ENCODE measurements at places on chromosomes 6 and 20. TPM values are rescaled to one million over a fixed set of nuclear protein-coding genes. Genes with fewer than 3 reads are reported as not detected.
A peak's percentile ranks its signal among the peaks of the same experiment; 100 is the strongest.

DNA sequence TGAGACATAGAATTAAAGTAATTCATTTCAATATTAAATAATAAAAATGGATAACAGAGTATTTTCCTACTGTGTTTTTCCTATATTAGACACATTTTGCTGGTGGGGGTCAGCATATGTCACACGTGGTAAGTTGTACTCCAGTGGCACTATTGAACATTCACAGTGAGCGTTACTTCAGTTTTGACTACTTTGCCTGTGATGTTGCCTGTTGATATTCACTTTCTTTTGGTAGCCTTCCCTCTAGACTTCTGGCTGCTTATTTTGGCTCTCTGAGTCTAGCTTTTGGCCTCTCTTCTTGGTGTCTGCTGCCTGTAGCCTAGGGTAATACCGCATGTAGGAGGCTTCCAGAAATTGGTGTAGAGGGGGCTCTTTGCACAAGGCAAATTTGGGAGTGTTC is 64.4 kb upstream of the TFB1M start:
- DNase-seq = no peak

DNA sequence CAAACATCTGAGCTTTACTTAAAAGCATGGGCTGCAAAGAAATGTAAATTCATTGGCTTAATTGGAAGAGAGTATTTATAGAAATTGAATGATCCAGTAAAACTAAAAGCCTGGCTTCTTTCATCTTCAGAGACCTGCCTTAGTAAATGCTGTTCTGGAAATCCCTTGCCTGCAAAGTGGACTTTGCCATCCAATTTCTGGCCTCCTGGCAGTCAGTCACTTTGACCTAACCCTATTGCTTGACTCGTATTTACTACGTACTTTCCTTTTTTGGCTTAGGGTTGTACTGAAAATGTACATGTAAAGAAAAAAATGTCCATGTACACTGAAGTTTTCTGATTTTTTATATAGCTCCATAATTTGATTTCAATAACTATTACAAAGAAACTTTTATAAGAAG is 47.1 kb downstream of the E2F3 start:
- DNase-seq = no peak

DNA sequence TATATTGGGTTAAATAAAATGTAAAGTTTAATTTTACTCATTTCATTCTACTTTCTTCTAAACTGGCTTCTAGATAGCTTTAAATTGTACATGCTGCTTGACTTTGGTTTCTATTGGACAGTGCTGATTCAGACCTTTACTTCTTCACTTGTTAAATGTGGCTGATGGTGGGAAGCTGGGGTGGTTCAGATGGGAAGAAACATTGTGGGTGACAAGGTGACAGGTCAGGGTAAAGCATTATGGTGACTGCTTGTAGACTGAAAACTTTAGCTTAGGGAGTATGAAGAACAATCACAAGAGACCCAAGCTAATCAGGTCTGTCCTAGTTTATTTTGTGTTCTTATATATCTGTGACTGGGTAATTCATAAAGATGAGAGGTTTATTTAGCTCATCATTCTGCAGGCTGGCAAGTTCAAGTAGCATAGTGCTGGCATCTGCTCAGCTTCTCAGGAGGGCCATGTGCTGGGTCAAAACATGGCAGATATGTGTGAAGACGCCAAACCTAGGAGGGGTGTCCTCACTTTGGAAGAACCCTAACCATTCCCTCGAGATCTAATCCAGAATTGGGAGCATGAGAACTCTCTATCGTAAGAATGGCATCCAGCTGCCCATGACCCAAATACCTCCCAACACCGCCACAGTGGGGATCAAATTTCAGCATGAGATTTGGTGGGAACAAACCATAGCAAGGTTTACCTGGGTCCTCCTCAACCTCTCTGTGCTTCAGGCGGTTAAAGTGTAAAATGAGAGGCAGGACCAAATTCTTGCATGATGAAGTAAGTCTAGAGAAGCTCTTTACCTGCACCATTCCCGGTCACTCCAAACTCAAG is 102.8 kb downstream of the FYN start:
- DNase-seq = no peak

- DNase-seq = no peak
These were observed 53.9 kb downstream of the PXDC1 start for GRCh38 chr6:3697609-3698008.

GRCh38 chr6:22409486-22409885 is 112.7 kb upstream of the PRL start:
- DNase-seq = peak; percentile 20

DNA sequence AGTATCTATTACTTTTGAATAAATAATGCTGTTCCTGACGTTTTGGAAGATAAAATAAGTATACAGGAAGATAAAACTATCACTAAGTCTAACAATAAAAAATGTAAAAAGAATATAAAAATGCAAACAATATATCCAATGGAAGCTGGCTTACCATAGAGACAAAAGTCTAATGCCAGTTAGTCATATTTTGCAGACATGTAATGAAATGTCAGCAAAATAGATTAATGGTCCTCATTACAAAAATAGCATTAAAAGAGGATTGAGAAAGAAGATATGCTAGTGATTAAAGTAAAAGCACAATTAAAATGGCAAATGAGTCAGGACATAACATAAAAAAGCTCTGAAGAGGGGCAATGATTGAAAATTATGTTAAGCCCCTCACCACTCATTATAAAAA is 265.0 kb downstream of the MMUT start:
- DNase-seq = no peak

- DNase-seq = no peak
These were observed at the start of gene WFDC12 for GRCh38 chr20:45124365-45124764. Gene WFDC12 (minus strand): TSS chr20:45124465. CDS start chr20:45124447, 18 bp downstream.

DNA sequence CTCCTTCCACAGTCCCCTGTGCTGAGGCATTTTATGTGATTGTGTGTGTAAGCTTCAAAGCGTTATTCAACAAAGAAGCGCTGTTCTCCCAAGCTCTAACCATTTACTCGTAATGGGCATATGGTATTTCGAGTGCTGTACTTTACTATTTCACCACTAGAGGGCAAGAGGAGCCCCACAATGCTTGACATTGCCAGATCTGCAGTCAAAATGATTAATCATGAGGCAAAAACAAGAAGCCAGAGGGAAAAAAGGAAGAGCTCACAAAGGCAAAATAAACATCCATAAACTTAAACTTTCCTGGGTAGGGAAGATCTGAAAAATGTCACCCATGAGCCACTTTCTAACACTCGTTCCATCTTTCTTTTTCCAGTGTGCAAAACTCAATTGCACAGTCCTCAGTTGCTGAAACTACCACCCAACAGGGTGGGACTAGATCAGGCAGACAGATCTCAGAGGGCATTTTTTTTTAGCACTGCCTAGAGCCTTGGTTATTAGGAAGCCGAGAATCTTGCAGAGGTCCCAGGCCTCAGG is 215.0 kb upstream of the PLCB4 start:
- peak; percentile 86 for DNase-seq

DNA sequence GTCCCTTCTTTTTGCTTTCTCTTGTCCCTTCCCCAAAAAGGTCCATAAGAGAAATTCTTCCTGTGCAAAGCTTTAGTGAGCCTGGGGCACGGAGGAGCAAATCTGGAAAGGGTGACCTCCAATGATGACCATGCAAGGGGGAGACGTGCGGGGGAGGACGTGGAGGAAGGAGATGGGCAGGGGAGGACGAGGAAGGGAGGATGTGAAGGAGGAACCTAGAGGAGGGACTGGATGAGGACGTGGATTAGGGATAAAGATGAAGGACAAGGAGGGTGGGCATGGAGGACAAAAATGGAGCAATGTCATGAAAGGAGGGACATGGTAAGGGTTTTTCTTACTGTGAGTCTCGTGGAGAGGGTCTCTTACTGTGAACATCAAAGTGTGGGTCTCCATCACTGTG is 139.5 kb downstream of the ERMARD start:
- no peak for DNase-seq

GRCh38 chr20:4038047-4038459 is 22.7 kb upstream of the RNF24 start:
- peak; percentile 83 for DNase-seq

GRCh38 chr6:11168091-11168635 is 56.6 kb upstream of the ERVFRD-1 start:
- no peak for DNase-seq

GRCh38 chr20:44017211-44017610 is 102.6 kb downstream of the TOX2 start:
- DNase-seq = no peak

DNA sequence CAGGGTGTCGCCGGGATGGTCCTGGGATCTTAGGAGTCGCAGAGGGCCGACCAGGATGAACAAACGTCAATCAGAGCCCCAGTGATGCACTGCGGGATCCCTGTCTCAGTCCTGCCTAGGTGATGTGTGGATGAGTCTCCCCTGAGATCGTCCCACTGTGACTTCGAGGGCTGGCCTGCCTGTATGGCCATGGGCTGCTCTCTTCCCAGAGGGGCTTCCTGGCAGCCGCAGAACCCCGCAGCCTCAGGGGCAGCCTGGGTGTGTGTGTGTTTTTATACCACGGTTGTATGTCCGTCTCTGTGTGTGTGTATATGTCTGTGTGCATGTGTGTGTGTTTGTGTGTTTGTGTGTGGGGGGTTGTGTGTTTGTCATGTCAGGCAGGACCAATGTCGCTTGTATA is 111.6 kb downstream of the MYLK4 start:
- DNase-seq = no peak

DNA sequence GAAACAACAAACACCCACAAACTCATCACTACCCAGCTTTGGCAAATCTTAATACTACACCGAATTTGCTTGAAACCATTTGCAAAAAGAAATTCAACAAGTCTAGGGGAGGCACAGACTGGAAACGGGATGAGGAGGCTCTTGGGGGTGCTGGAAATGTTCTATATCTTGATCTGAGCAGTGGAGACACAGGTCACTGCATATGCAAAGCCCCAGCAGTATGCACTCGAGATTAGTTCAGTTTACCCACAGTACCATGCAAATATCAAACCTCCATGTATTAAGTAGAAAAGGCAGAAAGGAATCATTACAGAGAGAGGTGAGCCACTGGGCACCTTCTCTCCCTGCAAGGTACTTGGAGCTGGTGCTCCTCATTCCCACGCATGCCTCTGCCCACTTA is 75.9 kb downstream of the PREX1 start:
- DNase-seq = no peak

DNA sequence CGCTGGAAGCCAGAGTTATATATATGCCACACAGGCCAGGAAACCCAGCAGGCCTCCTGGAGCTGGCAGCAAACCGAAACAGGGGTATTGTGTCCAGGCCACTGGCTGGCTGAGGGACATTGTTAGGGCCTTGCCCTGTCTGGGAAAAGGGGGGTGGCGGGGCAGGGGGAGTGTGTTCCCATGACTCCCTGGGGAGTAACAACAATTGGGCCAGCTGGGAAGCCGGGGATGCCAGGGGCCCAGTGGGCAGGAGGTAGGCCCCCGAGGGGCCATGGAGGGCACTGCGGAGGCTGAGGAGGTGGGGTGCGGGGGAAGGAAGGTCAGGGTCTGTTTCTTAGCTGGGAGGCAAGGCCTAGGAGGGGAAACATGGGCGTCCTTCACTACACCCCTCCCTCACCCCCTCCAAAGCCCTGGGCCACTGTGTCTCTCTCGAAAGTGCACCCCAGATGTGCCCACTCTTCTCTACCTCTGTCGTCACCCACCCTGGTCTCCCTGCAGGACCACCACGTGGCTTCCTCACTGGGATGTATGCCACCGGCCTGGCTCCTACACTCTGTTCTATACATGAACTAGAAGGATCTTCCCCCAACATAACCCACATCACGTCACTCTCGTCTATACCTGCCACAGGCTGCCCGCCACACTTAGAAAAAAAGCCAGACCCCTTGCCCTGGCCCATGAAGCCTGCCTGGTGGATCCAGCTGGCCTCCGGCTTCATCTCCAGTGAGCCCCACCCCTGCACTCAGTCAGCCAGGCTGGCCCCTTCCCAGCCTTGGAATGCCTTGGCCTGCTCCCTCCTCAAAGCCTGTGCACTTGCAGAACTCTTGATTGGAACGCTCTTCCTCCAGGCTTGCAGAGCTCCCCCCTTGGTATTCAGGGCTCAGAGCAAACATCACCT is 7.8 kb upstream of the E2F1 start:
- DNase-seq = peak; percentile 79

GRCh38 chr6:14509120-14509519 is 391.5 kb downstream of the CD83 start:
- no peak for DNase-seq

DNA sequence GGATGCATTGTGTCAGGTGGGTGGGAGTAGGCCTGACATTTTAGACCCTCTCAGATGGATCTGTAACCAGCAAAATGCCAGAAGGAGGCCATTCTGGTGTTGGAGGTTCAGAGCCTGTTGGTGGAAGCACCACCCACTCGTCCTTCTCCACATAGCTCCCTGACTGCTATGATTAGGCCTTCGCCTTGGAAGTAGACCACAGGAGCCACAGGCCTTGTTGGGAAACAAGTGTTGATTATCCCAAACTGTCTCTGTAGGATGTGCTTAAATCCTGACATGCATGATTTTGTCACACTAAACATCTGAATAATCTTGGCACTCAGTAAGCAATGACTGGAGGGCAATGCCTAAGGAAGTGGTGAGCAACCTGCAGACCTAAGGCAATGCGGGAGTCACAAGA is 117.2 kb upstream of the LY86 start:
- DNase-seq = no peak

- no peak for DNase-seq
These were observed 8.7 kb downstream of the UBR2 start for GRCh38 chr6:42572523-42572922.

- DNase-seq = no peak
These were observed 60.6 kb downstream of the ANKS1A start for GRCh38 chr6:34949636-34950035.

DNA sequence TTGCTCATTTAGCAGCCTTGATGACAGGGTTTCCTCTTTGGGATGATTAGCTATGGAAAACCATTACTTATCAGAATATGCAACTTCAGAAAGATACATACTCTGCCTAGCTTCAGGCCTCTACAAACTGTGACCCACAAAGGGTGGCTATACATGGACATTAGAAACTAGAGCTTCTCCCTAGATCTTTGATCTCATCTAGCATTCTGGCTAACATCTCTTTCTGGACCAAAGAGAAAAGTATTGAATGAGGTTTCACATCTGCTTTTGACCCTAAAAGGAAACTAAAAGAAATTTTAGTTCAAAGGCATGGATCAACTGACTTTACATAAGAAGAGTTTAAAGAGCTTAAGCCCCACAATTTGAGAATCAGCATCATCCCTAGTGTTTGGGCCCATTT is 12.4 kb upstream of the HMGN3 start:
- no peak for DNase-seq

DNA sequence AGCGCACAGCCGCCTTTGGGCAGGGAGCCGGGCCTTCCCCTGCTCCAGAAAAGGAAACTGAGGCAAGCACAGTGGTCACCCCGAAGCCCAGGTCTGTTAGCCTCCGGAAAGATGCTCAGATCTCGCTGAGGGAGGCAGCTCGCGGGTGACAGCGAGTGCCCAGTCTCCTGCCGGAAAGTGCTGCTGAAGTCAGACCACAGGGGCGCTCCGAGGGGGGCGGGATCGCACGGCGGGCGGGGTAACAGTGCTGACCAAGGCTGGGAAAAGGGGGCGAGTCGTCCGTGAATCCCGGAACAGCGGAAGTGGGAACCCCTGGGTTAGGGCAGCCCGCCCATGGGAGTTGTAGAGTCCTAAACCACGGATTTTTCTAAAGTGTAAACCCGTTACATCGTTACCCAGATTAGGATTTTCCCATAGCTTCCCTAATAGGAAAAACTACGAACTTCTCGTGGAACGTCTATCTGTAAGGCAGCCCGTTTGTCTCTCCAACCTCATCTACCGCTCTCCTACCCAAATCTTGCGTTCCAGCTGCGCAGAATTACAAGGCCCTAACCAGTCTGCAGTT is 504 bp downstream of the VPS16 start:
- peak; percentile 78 for DNase-seq

Gene ME1
- total RNA-seq = 6.5 TPM

Gene PARD6B
- 8.4 TPM for total RNA-seq

Gene AP5S1
- 6.3 TPM for total RNA-seq

Gene AFDN
- total RNA-seq = 60.7 TPM

Gene PRSS16
- total RNA-seq = not detected

Gene KHDRBS2
- total RNA-seq = 2.4 TPM

Gene GABBR1
- 32.0 TPM for total RNA-seq

Gene PRL
- 0.48 TPM for total RNA-seq
